ENCODE measurements at places on chromosomes 5 and 9.

- DNase-seq: peak; percentile 29
Measured at GRCh38 chr9:107491081-107492053, 1.8 kb upstream of the KLF4 start.

- no peak for DNase-seq
Measured at GRCh38 chr9:7811677-7812076, 12.1 kb upstream of the DMAC1 start.

GRCh38 chr5:55570026-55570425 lies 35.3 kb upstream of the PLPP1 start:
- no peak for DNase-seq

DNA sequence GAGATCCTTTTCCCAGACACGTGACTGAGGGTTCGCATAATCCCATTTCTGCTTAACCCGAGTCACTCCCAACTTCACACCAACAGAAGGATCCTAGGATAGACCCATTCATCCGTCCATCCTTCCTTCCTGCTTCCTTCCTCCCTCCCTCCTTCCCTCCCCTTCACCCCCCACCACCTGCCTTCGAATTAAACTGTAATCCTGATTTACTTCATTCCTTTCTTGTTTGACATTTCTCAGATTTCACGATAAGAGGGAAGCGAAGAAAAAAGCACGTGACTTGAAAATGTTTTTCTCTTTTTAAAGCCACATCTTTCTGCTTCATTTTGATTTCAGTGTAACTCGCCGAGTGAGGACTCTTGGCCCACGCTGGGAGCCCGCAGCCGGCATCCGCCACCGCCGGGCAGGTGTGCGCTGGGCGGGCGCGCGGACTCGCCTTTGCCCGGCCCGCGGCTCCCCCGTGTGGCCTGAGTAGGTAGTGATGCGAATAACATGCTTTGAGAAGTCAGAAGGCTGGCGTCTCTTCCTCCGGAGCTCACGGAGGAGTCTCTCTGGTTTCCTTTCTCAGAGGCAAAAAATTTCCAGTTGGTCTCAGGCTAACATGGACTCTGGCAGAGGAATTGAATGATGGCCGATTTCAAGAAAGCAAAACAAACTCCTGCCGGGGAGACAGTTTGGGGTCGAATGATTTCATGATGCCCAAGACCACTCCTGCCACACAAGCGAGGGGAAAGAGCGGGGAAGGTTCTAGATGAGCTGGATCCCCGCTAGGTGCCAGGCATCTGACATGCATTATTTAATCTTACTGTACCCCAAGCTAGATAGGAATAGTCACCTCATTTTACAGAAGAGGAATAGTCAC lies 117.7 kb downstream of the SLC12A2 start:
- peak; percentile 73 for DNase-seq

DNA sequence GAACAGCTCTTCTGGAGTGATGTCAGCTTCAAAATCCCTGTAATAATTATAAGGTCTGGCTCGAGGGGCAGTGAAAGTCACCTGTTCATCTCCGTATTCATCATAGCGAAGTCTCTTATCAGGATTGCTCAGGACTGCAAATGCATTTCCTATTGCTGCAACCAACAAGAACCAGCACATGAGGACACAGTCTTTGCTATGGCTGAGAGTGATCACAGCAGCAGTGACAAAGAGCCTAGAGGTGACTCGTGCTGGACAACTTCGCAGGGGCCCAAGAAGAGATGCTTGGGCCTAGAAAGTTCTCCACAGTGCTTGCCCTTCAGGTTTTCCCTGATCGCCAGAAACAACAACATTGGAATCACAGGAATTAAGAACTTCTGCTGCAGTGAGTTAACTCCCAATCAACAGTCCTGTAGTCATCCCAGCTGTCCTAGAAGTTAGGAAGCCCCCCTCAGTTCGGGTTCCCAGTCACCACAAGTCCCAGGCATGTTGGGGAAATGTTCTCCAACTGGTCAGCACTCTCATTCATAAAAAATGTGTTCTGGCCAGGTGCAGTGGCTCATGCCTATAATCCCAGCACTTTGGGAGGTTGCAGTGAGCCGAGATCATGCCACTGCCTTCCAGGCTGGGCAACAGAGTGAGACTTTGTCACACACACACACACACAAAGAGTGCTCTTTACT lies 13.0 kb downstream of the DNAJC18 start:
- DNase-seq: no peak
